ENCODE measurements at places on chromosomes 1 and 21.

DNA sequence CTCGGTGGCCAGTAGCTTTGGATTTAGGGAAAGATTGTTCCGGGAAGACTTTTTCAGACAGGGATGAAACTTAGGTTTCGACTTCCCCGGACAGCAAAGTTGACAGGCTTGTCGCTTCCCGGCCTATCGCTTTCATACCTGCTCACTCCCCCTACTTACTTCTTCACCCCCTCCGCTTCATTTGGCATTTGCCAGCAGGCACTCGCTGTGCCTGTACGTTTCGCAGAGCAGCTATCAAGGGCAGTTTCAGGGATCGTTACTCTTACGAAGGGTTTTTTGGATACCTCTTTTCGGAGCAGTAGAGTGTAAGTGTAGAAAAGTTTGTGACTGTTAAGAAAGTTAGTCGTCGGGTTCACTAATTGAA is 393 bp downstream of the BLZF1 start:
- peak; percentile 49 for DNase-seq

GRCh38 chr1:7187112-7187493 is 401.8 kb downstream of the CAMTA1 start:
- no peak for DNase-seq

DNA sequence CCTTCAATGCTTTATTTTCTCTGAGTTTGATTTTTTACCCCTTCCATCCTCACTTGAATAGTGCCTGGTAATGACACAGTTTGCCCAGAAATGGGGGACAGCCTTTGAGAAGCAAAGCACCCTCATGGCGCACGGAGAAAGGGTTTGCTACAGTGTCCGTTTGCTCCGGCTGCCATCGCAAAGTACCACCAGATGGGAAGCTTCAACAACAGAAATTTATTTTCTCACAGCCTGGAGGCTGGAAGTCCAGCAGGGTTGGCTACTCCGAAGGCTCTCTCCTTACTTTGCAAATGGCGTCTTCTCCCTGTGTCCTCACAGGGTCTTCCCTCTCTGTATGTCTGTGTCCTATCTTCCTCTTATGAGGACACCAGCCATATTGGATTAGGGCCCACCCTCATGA is 327.7 kb upstream of the KAZN start:
- no peak for DNase-seq

DNA sequence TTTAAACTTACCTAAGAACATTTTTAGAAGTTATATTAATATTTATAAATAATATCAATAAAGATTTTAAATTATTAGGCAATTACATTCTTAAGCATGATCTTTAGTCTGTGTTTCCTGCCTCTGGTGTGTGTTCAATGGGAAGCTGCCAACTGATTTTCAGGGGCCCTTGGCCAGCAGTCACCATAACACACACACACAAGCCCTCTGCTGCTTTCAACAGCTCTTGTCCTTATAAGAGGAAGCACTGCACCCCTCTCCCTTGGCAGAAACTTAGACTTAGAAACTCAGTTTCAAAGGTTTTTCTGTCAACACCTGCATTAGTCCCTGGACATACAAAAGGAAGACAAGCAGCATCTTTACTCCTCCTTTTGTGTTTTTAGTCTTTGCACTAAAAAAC is 81.4 kb downstream of the VAV3 start:
- no peak for DNase-seq

DNA sequence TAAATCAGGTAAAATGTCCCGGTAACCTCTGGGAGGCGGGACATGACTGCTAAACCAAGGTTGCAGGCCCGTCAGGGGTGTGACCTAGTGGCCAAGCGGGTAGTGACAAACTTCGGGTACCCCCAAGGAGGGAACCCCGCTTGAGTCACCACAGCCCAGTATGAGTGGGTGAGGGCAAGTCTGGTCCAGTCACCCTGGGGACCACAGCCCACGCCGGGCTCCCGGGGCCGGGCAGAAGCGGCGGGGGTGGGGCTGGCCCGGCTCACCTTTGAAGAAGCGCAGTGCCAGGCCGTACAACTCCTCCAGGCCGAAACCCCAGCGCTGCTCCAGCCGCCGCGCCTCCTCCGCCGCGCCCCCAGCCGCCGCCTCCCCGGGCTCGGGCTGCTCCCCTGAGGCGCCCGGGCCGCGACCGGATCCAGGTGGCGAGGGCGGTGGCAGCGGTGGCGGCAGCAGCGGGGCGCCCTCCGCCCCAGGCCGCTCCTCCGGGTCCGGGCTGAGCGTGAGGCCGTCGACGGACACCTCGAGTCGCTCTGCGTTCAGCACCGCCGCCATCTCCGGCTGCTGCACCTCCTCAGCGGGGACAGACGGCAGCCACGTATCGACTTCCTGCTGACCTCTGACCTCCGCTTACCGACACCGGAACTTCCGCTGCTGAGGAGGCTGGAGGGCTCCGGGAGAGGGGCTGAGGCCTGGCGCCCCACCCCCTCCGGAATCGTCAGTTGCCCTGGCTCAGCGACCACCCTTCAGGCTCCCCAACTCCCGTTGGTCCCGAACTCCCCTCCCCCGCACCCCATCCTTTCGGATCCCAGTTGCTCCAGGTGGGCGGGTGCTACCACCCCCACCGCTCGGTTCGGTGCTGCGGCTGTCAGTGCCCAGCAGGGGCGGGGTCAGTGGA is at the start of gene ACBD3:
Gene ACBD3, minus strand, starts transcription at position 618 of the 895 bp plus-strand sequence. Its CDS starts 66 bp downstream, at position 552.
- peak; percentile 88 for DNase-seq

DNA sequence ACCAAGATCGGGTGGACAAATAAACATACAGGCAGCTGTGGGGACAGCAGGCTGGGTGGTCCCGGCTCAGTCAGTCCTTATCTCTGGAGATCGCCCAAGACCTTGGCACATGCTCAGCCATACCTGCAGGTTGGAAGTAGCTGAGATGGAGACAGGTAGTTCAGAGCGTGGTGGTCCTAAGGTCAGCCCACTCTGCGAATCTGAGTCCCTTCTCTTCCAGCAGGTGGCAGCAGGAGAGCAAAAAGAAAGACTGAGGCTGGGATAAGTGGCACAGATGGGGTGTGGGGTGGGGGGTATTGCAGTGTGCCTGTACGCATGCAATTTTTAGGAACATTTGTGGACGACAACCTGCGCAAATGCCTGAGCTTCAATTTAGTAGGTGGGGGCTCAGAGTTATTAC is 104.9 kb downstream of the TENT5C start:
- peak; percentile 39 for DNase-seq

- no peak for DNase-seq
Measured at GRCh38 chr1:179323436-179323835, 29.8 kb downstream of the SOAT1 start.

DNA sequence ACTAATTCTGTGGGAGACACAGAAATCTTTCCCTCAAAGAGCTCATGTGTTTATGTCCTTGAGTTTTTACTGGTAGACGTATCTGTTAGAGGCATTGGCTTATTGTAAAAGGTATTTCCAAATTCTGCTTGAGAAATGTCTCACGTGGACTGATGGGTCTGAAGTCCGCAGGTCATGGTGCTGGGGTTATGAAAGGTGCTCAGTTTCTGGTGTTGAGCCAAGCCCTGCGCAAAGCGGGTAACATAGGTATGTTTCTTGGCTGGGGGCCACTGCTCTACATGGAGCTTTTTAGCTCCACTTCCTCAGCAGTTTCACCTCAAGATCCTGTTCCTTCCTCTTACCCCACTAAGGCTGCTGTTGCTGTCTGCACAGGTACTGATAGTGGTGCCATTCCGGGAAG is 10.8 kb downstream of the UTP25 start:
- DNase-seq, result no peak

- DNase-seq, result peak; percentile 21
Measured at GRCh38 chr1:203076031-203076511, 9.7 kb downstream of the MYOG start.

DNA sequence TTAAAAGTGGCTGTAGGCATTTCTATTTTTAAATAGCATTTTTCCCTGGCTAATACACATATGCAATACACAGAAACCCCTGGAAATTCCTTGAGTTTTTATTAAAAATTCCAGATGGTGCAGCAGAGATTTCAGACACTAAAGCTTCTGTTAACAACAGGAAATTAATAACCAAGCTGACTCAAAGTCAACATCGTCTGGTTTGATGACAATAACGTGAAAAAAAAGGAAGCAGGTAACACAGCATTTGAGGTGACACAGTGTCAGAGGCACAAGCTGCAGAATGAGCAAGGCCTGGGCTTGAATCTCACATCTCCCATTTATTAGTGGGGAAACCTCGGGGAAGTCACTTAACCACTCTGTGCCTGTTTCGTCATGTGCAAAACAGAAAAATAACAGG is 64.6 kb upstream of the GJB5 start:
- DNase-seq, result no peak

GRCh38 chr1:214604523-214604922 is 1.5 kb downstream of the CENPF start:
- DNase-seq, result no peak

GRCh38 chr1:82844911-82845827 is 1044.4 kb downstream of the ADGRL2 start:
- DNase-seq, result no peak

GRCh38 chr1:219277304-219278105 is 103.8 kb downstream of the LYPLAL1 start:
- no peak for DNase-seq

DNA sequence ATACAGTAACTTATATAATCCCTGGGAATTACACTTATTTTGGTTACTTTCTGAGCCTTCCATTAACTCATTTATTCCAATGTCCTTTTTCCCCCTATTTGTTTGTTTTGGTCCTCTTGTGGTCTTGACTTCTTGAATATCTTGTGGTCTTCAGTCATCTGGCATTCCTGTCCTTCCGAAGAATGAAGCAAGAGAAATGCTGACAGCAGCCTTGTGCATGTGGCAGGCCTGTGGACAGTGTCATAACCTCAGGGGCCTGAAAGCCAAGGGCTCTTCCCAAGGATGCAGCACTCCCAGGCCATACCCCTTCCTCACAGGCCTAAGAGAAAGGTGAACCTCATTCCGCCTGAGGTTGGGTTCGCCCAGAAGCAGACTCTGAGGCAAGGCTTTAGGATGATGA is 470.2 kb downstream of the DISC1 start:
- no peak for DNase-seq

- no peak for DNase-seq
Measured at GRCh38 chr1:247471445-247472016, 13.6 kb upstream of the OR2B11 start.

DNA sequence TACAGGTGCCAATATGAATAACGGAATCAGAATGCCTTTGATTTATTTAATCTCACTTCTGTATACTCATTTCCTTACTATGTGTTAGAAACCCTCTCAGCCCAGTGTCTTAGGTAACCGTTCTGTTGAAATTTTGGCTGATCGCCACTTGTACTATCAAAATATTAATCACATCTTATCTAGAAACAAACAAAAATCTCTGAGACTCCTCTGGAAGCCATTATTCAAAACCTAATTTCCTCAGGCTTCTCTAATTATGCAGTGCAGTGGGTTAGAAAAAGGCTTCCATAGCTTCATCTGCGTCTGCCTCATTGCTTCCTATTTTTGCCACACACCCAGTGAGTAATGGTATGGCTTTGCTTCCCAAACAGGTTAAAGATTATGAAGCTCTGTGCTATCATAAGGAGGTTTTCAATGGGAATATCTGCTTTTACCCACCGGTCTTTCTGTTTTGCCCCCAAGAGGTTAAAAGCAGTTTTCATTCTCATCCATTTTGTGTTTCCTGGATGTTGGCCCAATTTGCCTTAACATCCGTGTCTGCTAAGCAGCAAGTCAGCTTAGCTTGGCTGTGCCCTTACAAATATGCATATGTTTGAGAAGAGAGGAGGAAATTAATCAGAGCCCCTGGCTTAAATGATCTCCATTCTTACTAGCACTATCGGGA is 129.6 kb downstream of the RYR2 start:
- DNase-seq, result no peak

DNA sequence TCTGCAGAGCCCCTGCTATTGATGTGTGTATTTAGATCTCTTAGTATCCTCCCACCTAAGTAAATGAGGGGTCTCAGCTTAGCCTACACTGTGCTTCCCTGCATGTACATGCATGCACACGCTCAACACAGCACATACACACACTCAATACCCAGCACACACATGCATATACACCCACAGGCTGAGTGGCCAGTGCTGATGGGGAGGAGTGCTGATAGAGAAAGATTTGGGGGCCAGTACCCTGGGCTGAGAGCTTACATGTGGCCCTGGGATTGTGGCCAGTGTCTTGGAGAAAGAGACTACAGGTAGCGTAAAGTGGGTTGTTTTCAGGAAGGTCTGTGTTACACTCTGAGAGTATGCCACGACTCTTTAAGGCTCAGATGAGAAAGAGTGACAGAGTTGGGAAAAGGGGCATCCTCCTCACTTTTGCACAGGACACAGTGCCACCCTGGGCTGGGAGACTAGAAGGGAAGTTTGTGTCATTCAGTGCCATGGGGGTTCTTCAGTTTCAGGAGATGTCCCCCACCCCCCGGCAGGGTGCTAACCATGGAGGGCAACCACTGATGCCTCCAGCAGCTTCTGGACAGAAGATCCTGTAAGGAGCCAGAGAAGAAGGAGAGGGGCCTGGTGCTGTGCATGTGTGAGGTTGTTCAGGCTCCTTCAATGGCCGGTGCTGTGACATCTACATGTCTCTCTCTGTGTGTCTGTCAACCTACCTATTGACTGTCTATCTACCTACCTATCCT is 166.8 kb downstream of the RHOU start:
- DNase-seq, result no peak

GRCh38 chr21:14300074-14300473 is 82.9 kb downstream of the HSPA13 start:
- no peak for DNase-seq

DNA sequence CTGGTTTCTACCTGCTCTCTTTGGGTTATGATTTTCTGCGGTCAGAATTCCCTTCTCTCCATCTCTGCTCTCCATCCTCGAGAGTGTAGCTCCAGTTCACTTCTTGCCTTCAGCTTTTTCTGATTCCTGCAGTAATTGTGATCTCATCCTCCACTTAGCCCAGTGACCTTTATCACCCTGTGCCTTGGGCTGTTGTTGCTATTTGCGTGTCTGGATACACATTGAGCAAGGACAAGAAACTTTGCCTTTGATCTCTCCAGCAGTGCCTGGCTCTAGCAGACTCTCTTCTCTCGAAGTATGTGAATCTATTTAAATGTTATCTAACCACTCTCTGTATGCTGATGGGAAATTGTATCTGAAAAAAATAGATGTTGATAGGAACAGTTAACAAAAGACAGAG is 76.4 kb upstream of the MARK1 start:
- DNase-seq, result no peak

DNA sequence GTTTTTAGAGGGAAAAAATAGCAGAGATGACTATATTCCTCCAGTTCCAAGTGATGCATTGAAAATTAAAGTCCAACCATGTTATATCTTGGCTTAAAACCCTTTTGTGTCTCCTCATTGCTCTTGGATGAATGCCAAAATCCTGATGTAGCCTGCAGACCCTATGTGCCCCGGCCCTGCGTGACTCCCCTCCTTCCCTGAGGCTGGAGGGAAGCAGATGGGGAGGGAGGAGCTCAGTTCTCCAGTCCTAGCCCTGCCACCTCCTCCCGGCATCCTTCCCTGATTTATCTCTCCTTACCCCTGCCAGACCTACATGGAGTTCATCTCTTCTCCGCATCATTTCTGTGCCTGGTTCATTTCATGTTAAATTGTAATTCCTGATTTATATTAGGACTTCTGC is 397.4 kb downstream of the PTPRU start:
- DNase-seq, result no peak

DNA sequence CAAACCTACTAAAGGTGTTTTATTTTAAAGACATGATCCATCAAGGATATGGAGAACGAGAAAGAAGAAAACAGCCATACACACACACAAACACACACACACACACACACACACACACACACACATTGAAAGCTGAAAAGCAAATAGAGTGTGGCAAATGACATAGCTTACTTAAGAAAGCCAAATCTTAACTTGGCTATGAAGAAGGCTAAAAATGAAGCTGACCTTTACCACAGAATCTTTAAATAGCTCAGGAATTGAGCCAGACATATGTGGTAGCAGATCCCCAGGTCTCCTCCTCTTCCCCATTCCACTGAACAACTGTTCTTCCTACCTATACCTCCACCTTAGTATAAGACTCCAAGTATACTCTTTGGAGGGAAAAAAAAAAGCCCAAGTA is 185.6 kb downstream of the CLEC20A start:
- DNase-seq, result no peak
